ENCODE measurements at places on chromosomes 4 and X.

DNA sequence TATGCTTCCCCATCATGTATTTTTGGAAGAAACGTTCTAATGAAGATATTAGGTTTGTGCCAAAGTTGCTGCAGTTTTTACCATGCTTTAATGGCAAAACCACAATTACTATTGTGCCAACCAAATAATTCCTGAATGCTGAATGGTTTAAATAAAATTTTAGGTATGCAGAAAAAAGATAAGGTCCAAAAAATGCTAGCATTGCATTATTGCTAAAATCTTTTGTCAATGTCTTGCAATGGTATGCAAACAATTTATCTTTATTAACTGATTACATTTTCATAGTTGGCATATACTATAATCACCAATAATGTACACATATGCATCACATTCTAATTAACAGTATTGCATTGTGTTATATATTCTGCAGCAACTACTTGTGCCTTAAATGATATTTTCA lies 1657.4 kb upstream of the IGFBP7 start:
- DNase-seq = no peak

GRCh38 chr4:171932238-171932637 lies 119.0 kb downstream of the GALNTL6 start:
- DNase-seq = no peak

DNA sequence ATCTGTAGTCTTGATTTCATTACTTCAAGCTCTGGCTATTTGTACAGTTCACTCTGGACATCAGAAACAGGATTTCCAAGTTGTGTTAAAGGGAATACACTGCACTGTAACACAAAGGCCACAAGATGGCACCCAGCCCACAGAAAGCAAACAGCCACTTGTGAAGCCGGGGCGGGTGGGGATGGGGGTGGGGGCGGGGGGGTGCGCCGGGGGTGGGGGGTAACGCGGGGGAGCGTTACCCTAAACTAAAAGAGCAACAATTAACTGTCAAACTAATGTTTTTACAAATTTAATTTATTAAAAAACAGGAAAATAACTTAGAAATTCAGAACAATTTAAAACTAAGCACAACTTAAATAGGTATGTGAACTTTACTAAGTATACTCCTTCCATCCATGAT lies 27.3 kb downstream of the PRDX4 start:
- DNase-seq = no peak

GRCh38 chr4:93317057-93317456 lies 511.5 kb upstream of the ATOH1 start:
- peak; percentile 19 for DNase-seq

GRCh38 chr4:60344908-60345307 lies 855.2 kb upstream of the ADGRL3 start:
- no peak for DNase-seq

DNA sequence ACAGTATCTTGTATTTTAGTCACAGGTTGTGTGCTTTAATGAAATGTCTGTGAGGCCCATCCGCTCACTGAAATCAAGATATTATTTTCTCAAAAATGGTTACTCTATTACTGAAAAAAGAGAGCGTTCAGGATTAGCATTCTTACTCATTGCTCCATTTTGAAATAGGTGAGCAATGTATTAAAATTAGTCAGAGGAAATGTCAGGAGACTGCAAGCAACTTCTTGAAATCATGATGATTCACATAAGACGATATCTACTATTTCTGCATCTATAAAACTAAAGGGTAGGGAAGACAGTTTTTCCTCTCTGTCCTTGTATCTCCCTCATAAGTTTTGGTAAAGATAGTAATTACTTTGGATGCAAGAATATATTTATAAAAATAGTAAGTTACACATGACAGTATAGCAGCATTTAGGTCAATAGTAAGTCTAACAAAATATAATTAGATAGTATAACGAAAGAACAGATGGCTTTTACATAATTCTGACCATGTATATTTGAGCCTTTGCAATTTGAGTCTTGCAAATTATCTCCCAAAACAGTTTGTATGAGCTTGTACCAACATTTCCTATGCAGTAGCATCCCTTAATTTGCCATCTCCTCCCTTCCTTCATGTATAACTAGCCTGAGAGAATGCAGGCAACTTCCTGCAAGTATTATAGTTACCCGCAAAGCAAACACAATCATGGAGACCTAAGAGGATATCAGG lies 937.8 kb downstream of the PCDH7 start:
- DNase-seq = no peak

GRCh38 chr4:1590244-1590643 lies 93.9 kb downstream of the FAM53A start:
- no peak for DNase-seq

- DNase-seq = peak; percentile 15
These were observed 339.7 kb upstream of the PCDH7 start for GRCh38 chr4:30380404-30380998.

- DNase-seq = no peak
These were observed 13.8 kb downstream of the GRXCR1 start for GRCh38 chr4:42906341-42906740.

DNA sequence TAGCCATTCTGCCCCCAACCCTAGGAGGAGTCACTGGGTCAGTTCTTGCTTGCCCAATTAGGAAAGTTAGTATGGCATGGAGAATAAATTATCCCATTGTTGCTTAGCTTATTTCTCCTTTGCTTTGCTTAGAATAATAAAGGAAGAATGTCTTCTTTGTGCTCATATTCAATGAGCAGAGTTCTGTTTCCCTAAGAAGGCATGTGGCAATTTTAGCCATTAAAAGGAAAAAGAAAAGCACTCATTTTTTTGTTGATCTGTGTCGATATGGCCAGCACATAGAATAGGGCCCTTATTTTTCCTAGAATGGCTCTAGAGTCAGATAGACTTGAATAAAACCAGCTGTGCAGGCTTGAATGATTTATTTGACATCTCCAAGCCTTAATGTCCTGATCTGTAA lies 166.4 kb upstream of the PPARGC1A start:
- no peak for DNase-seq

DNA sequence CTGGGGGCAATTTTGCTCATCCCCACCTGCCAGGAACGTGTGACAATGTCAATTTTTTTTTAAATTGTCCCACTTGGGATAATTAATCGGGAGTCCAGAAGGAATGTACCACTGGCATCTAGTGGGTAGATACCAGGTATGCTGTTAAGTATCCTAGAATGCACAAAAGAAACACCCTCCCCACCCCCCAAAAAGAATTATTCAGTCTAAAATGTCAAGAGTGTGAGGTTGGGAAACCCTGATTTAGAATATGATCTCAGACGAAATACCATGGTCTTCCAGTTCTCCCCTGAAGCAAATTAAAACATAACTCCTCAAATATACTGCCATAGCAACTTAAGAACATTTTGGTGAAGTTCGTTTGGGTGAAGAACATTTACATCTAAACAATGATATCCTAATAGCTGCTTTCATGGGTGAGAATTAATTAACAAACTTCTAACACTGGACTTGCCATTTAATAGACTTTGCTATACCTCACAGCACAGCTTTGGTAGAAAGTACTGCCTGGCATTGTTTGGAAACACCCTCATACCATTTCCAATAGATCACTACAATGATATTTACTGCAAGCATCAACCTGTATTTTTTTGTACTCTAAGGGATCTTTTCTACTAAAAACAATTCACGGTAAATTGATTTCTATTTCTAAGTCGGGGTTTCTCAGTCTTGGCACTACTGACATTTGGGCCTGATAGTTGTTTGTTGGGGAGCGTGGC lies 36.5 kb downstream of the SH3RF1 start:
- DNase-seq = no peak

- DNase-seq = no peak
These were observed 44.4 kb downstream of the BBS12 start for GRCh38 chr4:122776916-122777315.

- DNase-seq = no peak
These were observed 2.9 kb upstream of the NSD2 start for GRCh38 chr4:1868293-1868692.

DNA sequence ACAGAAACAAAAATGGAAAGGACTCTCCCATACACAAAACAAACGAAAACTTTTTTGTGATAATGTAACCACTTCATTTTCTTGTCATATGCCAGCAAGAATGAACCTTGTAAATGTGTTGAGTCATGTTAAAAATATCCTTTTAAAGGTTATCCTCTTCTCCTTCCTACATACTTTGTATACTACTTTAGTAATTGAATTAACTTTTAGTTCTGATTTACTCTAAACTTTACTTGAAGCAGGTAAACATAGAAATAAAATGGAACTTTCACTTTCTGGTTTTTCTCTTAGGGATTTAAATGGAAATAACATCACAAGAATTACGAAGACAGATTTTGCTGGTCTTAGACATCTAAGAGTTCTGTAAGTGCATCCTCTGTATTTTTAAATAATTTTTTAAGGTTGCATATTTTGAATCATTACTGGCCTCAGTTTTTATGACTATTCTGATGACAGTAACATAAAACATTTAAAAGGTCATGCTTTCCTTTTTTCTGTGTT lies 4.7 kb downstream of the SLIT2 start:
- no peak for DNase-seq

GRCh38 chr4:31518796-31519250 lies 798.7 kb downstream of the PCDH7 start:
- DNase-seq = no peak

- DNase-seq = no peak
These were observed 11.6 kb downstream of the PLAC1 start for GRCh38 chrX:134646691-134647090.
